ENCODE measurements at places on chromosomes 13 and 19.

DNA sequence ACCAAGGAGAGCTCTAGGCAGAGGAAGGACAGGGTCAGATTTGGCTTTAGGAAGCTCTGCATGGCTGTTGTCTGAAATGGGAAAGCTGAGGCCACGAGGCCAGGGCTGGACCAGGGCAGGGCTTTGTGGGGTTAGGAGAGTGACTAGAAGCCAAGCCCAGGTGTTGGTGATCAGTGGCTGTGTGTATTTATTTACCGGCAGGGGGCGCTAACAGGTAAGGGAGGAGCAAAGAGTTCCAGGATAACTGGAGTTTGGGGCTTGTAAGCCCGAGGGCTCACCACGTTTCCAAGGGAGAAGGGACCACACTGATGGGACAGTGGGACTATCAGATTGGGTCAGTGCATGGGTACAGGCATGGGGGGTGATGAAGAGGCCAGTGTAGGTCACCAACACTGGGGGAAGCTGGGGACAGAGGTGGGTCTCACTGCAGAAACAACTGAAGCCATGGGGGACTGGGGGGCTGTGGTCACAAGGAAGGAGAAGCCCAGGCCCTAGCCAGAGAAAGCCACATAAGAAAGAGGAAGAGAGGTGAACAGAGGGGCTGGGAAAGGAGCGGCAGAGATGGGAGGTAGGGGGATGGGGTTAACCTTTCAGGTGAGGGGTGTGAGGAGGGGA, 3.9 kb downstream of the TMEM147 start:
- no peak for DNase-seq

- DNase-seq: no peak
Observed at GRCh38 chr13:41398494-41399170, 58.7 kb upstream of the RGCC start.

DNA sequence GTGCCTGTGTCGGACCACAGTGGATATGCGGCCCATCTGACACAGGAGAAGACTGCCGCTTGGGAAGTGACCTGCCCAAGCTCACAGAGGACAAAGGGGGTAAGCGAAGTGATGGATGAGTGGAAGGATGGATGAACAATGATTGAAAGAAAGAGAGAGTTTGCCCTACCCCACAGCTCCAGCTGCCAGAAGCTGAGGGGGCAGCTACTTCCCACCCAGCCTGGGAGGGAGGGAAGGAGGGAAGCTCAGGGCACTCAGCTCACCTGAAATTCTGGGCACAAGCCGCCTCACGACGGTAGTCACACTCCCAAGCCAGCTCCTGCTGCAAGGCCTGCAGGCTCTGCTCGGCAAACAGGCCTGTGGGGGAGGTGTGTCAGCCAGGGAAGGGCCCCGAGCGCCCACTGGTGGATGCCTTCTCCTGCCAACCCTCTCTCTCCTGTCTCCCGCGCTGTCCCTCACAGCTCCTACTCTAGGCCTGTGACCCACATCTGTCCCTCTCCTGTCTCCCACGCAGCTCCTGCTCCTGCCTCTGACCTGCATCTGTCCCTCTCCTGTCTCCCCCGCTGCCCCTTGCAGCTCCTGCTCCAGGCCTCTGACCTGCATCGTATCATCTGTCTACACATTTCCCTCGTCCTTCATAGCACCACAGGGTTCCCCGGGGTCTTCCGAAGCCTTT, 12.0 kb upstream of the NUMBL start:
- DNase-seq: no peak

- no peak for DNase-seq
Observed at GRCh38 chr13:93789058-93789457, 562.5 kb downstream of the GPC6 start.

DNA sequence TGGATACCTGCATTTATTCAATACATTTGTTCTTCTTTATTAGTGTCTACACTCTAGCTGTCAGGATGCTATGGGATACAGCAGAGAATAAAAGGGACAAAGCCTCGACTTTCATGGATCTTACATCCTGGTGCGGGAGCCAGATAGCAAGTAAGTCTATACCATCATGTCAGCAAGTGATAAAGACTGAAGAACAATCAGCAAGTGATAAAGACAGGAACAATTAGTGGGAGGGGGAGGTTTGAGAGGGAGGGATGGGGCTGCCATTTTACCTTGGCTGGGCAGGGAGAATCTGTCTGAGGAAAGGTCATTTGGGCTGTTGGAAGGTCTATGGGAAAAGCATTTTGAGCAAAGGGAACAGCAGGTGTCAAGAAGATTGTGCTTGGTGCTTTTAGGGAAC, 2.6 kb upstream of the UBE2S start:
- no peak for DNase-seq

DNA sequence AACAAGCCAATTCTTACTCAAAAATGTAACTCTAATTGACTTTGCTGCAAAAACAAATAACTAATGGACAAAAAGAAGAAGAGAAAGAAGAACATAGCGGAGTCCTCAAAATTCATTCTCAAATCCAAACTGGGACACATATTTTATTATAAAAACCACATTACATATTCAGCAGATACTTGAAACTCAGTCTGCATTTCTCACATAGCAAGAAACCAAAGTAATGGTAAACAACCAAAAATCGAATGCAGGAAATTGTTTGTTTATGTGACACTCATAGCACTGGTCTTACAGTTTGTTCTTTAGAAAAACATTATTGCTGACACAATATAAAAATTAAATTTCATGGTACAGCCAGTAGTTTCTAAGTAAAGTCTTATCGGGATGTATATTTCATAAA, 789.8 kb downstream of the SLITRK6 start:
- DNase-seq: no peak

GRCh38 chr13:108919036-108919907, 289.9 kb downstream of the MYO16 start:
- no peak for DNase-seq

Data from NCI-H1436 treated with DMSO at 0.1 percent for 48 hours (cell line).